ENCODE measurements at places on chromosomes 7 and 10. TPM values are rescaled to one million over a fixed set of nuclear protein-coding genes. Genes with fewer than 3 reads are reported as not detected.

DNA sequence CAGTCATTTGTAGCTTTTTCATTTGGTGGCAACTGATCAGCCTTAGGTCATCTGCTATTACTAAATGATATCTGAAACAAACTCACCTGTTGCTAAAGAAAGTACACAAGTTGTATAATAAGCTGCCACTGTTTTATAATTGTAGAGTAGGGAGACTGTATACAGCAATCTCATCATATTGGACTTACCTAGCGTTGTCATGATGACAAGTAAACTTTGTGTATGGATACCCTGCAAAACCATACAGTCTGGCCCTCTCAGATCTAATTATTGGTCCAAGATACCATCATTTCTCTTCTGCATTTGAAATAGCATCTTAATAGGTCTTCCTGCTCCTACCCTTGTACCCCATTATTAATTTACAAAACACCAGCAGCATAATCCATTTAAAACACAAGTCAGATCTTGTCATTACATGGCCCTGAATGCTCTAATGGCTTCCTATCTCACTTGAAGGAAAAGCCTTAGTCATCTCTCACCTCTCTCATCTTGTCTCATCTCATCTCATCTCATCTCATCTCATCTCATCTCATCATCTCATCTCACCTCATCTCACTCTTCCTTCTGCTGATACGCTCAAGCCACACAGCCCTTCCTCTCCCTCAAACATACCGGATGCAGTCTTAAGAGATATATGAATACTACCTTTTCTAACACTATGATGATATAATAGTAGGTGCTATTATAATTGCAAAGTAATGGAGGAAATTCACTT lies 540.6 kb downstream of the MDFIC start:
- no peaks in the 10 kb centered on the region for H3K4me1 ChIP-seq
- no peak overlapping the region for H3K4me3 ChIP-seq
- H3K36me3 ChIP-seq, result no peaks in the 10 kb centered on the region
- no peaks in the 10 kb centered on the region for H3K27me3 ChIP-seq
- H3K27ac ChIP-seq, result no peak overlapping the region

DNA sequence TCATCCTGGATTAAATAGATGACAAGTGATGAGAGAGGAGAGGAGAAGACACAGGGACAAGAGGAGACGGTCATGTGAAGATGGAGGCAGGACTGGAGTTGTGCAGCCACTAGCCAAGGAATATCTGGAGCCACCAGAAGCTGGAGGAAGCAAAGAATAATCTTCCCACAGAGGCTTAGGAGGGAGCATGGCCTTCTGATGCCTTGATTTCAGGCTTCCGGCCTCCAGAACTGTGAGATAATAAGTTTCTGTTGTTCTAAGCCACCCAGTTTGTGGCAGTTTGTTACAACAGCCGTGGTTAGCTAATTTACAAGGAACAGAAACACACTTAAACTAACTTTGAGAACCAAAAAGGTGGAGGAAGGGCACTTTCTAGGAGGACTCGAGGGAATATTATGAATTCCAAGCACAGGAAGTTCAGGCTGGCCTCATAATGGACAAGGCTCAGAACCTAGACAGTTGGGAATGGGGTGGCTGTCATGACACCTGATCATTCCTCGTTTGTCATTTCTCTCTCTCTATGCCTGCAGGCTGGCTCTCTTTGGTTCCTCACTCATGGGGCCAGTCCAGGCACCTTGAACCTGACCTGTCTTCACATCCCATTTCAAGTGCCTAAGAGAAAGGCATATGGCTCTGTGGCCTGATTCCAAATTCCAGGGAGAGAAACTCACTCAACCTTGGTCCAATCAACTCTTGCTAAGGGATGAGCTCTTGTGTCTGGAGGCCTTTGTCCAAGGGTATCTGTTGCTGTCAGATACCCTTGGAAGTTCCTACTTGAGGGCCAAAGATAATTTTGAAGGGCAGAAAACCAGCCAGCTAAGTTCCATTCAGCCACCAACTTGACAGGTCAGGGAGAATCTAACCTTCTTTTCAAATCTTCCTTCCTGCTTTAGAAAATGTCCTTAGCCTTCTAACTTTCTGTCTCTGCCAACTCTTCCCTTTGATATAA lies 33.5 kb upstream of the PDZD8 start:
- H3K27me3 ChIP-seq, result peaks cover 2% of the 10 kb centered on the region
- H3K4me1 ChIP-seq, result no peaks in the 10 kb centered on the region
- DNase-seq, result no peak
- H3K27ac ChIP-seq, result no peak overlapping the region
- no peak overlapping the region for H3K4me3 ChIP-seq

DNA sequence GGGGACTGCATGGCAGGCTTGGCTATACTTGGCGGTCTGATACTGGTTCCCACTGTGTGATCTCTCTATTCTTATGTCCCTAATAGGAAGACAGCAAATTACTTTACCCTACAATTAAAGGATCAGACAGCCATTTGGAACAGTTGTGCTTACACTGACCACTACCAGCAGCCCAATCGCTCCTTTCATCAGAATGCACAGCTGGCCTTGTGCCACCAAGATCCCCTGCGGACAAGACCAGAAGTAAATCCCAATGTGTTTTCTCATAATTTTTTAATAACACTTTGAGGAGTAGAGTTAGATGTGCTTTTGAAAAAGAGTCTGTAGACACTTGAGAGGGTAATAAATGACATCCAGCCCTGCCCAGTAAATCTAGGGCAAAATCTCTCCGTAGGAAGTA lies 297.2 kb upstream of the ZNF32 start:
- no peak for DNase-seq
- no peak overlapping the region for H3K27ac ChIP-seq
- peaks cover 3% of the 10 kb centered on the region for H3K4me1 ChIP-seq
- H3K27me3 ChIP-seq, result no peaks in the 10 kb centered on the region

GRCh38 chr10:114070710-114071109 lies 27.0 kb downstream of the ADRB1 start:
- peaks cover 11% of the 10 kb centered on the region for H3K4me1 ChIP-seq
- no peak overlapping the region for H3K4me3 ChIP-seq
- H3K27me3 ChIP-seq, result no peaks in the 10 kb centered on the region
- H3K36me3 ChIP-seq, result no peaks in the 10 kb centered on the region

DNA sequence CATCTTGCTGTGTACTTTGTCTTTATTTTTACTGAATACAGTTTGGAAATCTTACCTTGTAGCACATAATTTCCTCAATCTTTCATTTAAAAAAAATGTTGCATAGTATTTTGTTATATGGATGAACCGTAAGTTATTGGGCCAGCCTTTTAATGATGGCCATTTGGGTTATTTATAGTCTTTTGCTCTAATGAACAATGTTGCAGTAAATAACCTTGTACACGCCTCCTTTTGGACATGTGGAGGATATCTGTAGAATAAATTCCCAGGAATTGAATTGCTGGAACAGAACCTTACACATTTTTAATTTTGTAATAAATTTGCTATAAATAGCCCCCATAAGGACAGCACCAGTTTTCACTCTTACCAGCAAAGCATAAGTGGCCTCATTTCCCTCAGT lies 12.7 kb upstream of the PRF1 start:
- no peaks in the 10 kb centered on the region for H3K4me1 ChIP-seq
- H3K27ac ChIP-seq, result no peak overlapping the region
- no peak for DNase-seq
- H3K4me3 ChIP-seq, result no peak overlapping the region
- no peaks in the 10 kb centered on the region for H3K27me3 ChIP-seq

DNA sequence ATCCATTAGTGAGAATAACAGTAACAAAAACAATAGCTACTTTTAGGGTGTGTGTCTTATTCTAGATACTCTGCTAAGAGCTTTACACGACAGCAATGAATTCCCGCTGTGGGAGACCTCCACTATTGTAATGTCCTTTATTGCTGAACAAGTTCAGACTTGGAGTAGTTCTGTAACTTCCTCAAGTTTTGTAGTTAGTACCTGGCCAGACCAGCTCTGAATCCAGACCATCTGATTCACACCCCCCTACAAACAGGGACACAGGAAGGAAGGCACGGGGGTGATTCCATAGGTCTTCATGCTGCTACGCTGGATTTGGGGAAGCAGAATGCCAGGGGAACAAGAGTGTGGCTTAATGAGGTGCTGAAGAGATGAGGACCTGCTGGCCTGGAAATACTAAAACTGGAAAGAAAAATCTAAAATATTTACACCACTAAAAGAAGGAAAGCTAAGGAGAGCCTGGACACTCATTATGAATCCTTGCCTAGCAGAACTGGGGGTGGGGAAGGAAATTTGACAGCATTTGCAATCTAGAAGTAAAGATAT lies 194.6 kb upstream of the TMEM72 start:
- H3K4me1 ChIP-seq, result no peaks in the 10 kb centered on the region
- no peaks in the 10 kb centered on the region for H3K27me3 ChIP-seq
- no peak overlapping the region for H3K4me3 ChIP-seq
- H3K36me3 ChIP-seq, result no peaks in the 10 kb centered on the region

- H3K4me1 ChIP-seq, result peaks cover 8% of the 10 kb centered on the region
- no peaks in the 10 kb centered on the region for H3K36me3 ChIP-seq
- no peak for DNase-seq
- no peak overlapping the region for H3K27ac ChIP-seq
- H3K4me3 ChIP-seq, result no peak overlapping the region
Measured at GRCh38 chr10:86169066-86169465, 197.5 kb downstream of the GRID1 start.

Gene MRLN
- total RNA-seq, result not detected

DNA sequence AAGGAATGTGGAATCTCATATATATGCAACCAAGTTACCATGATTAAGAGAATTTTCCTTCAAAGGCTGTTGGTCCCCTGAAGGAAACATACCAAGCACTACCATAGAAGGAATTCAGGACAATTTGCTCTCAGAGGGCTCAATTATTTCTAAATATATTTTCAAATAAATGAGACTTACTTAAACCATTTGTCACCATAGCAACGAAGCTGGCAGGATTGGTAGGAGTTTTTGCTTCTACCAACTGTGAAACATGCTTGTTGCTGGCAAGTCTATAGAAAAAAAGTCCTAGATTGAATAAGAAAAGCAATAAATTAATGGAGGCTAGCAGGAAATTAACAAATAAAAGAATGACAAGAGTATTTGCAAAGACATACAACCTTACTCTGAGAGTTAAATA lies 156.9 kb upstream of the NPSR1 start:
- no peak for DNase-seq
- no peak overlapping the region for H3K4me3 ChIP-seq
- no peak overlapping the region for H3K27ac ChIP-seq
- no peaks in the 10 kb centered on the region for H3K36me3 ChIP-seq
- H3K4me1 ChIP-seq, result no peaks in the 10 kb centered on the region

Gene FKBP6
- total RNA-seq, result not detected

GRCh38 chr7:30896036-30896435 lies 15.6 kb upstream of the AQP1 start:
- H3K4me1 ChIP-seq, result no peaks in the 10 kb centered on the region
- no peak overlapping the region for H3K4me3 ChIP-seq
- no peaks in the 10 kb centered on the region for H3K36me3 ChIP-seq
- DNase-seq, result no peak
- no peak overlapping the region for H3K27ac ChIP-seq

DNA sequence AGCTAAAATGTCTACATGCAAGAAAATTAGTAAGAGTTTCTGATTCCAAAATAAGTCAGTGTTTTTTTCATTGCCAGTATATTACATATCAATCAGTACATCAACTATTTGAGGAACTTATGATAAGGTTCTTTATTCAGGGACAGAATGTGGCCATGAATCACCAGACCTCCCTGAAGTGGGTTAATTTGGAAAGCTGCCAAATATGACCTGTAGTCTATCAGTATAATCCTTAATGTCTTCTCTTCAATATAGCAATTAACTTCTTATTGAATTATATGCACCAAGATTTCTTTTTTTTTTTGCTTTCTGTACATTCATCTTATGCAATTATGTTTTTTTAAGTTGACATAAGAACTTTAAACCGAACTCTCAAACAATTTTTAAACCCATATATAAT lies 714.5 kb upstream of the POT1 start:
- H3K36me3 ChIP-seq, result no peaks in the 10 kb centered on the region
- H3K27me3 ChIP-seq, result no peaks in the 10 kb centered on the region
- no peaks in the 10 kb centered on the region for H3K4me1 ChIP-seq
- H3K27ac ChIP-seq, result no peak overlapping the region

Gene ZNF736
- 21.4 TPM for total RNA-seq

Gene FGL2
- 1.7 TPM for total RNA-seq

Measured in GM12878 (cell line).